NCI-H446 (cell line): ENCODE measurements at places on chromosomes 5 and 9.

DNA sequence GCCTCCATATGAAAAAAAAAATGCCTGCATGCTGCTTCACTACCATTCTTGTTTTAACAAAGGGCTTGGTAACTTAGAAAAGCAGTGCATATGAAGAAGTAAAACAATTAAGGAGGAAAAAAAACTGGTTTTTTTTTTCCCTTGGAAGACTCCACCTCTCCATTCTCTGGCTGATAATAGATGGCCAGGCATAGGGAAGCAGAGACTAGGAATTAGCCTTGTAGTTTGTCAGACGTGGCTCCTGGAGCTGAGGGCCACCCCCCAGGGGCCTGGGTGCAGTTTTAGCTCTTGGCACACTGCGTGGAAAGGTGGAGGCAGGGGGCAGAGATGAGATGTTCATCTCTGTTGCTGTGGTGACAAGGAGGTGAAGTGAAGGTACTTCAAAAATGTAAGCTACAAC is 42.7 kb downstream of the WDR36 start:
- DNase-seq: no peak

- no peak for DNase-seq
Measured at GRCh38 chr9:129275626-129276247, 97.7 kb upstream of the IER5L start.

- no peak for DNase-seq
Measured at GRCh38 chr5:173329491-173330337, 1.5 kb upstream of the STC2 start.

- no peak for DNase-seq
Measured at GRCh38 chr9:1200847-1201251, 150.7 kb downstream of the DMRT2 start.

DNA sequence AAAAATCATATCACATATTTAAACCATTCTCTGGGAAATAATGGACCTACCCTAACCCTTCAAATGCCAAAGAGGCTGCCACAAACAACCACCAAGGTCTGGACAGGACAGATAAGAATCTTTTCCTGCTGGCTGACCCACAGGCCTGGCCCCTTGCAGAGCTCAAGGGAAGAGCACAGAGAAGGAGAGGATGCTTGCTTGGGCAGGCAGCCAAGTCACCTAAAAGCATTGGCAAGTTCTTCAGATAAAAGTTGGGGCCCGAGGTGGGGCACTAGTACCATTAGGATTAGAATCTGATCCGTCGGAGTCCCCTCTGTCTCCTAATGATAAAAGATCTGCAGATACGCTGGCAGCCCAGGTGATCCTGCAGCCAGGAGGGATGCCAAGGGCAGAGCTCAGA is 176.6 kb downstream of the GABBR2 start:
- DNase-seq: no peak

DNA sequence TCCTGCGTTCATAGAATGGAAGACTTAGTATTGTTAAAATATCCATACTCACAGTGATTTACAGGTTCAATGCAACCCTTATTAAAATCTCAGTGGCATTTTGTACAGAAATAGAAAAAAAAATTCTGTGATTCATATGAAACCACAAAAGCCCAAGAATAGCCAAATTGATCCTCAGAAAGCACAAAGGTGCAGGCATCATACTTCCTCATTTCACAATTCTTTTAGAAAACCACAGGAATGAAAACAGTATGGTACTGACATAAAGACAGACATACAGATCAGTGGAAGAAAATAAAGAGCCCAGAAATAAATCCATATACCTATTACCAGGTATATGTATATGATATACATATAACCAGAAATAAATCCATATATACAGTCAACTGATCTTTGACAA is 86.8 kb upstream of the MEGF10 start:
- no peak for DNase-seq

DNA sequence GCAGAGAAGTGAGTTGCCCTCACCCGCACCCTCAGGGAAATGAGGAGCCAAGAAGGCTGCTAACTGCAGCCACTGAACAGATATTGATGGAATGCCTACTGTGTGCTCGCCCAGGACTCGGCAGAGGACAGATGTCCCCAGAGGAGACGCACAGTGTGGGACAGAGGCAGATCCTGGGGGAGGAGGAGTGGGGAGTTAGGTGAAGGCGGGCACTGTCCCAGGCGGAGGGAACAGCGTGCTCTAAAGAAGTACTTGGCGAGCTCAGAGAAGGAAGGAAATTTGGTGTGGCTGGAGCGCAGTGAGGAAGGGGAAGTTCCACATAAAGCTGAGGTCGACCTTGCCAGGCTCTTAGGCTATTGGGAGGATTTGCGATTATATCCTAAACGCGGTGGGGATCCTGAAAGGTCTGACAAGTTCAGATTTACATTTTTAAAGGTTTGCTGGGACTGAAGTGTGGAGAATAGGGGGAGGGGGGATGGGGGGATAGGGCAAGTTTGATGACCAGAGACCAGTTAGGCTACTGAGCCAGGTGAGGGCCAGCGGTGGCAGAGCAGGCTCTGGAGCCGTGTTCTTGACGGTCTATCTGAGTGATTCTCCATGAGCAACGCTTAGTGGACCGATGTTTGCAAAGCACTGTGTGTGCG is 23.6 kb upstream of the CERCAM start:
- no peak for DNase-seq

DNA sequence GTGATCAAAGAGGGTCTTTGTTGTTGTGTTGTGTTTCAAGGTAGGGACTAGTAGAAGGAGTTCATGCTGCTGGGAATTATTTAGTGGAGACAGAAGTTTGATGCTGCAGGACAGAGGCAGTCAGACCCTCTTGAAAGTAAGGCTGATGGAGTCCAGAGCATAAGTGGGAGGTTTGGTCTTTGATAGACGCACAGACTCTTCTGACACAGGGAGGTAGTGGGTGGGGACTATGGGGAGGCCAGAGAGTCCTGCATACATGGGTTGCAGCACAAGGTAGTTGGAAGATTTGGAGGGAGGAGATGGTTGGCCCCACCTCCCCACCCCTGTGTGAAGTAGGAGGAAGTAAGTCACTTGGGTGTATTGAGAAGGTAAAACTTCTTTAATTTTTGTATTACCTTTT is 2.4 kb upstream of the CCDC112 start:
- DNase-seq: no peak

DNA sequence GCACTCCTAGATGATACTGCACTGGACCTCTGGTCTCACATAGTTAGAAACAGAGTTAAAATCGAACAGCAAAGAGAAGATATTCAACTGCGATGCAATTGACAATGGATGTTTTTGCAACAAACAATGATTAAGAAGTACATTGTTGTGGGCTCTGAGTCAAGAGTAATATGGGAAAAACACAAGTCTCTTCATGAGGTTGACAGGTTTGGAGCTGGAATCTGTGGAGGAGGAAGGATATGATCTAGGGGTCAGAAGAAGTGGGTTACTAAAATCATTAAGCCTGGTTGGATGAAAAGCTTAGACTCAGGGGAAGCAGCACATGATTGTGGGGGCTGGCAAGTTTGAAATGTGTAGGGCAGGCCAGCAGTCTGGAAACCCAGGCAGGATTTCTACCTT is 53.1 kb downstream of the PDCD1LG2 start:
- DNase-seq: no peak

DNA sequence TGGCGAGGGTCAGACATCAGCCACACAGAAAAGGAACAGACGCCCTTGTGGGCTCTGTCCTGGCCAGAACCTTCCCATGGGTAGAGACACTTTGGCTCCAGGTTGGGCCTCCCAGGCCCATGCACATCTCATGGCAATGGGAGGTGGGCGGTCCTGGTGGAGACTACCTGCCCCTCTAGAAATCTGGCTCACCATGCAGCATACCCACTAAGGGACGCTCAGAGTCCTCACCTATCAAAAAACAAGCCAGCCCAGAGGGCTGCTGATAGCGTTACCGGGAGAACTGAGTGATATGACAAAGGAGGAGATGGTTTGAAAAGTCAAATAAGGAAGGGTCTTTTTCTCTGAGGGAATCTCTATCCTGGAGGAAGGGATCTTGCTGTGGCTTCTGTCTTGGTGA is 62.1 kb downstream of the C5orf15 start:
- DNase-seq: no peak

DNA sequence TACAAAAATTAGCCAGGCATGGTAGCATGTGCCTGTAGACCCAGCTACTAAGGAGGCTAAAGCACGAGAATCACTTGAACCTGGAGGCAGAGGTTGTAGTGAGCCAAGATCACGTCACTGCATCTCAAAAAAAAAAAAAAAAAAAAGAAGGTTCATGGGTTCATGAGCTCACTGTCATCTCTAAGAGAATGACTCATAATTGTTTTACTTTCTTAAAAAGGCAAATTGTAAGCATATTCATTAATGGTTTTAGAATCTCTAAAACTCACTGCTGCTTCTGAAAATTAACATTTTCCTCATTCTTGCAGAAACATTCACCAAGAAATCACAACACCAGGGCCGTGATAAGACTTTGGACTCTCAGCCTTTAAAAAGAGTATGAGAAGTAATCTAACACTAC is 103.6 kb downstream of the GNA14 start:
- DNase-seq: no peak
